Ovary (tissue), 10 donors: ENCODE measurements at places on chromosomes 7 and 10.
A peak's percentile ranks its signal among the peaks of the same experiment; 100 is the strongest.

- DNase-seq: no peak
Measured at GRCh38 chr7:42956062-42956461, 23.9 kb downstream of the MRPL32 start.

GRCh38 chr10:114609518-114610426 lies 48.3 kb downstream of the ABLIM1 start:
- no peak for DNase-seq

DNA sequence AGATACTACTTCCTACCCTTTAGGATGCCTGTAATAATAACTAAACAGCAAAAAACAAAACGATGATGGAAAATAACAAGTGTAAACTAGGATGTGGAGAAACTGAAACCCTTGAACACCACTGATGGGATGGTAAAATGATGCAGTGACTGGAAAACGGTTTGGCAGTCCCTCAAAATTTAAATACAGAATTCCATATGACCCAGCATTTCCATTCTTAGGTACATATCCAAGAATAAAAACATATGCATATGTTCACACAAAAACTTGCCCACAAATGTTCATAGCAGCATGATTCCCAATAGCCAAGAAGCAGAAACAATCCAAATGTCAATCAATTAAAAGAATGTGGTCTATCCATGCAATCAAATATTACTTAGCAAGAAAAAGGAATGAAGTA lies 25.8 kb downstream of the SMURF1 start:
- no peak for DNase-seq

- no peak for DNase-seq
Measured at GRCh38 chr7:158094671-158095226, 492.9 kb downstream of the PTPRN2 start.

DNA sequence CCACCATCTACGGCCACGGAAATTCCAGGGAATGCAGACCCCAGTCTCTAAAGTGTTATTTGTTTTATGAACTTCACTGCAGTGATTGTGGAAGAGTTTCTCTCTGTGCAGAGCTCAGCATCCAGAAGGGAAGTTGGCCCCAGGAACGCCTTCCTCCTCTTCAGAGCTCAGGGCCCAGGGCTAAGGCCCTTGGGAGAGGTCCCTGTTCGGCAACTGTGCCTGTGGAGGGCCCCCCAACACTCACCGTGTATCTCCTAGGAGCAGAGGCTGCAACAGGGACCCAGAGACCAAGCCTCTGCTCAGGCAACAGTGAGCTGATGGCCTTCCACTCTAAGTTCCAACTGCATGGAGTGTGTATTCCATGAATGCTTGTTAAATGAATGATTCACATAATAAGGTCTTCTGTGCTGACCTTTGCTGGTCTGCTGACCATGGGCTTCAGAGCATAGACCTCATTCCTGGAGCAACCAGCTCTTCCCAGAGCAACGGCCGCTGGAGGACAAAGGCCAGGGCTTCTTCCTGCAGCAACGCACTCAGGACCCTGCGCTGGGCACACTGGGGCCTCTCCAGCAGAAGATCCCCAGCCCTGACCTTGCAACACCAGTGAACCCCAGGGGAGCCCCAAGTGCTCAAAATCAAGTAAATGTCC lies 7.7 kb downstream of the DIP2C start:
- DNase-seq: no peak

GRCh38 chr7:116236020-116236630 lies 25.8 kb downstream of the TES start:
- DNase-seq: peak; percentile 12
